ENCODE measurements at places on chromosomes 5 and 9.

DNA sequence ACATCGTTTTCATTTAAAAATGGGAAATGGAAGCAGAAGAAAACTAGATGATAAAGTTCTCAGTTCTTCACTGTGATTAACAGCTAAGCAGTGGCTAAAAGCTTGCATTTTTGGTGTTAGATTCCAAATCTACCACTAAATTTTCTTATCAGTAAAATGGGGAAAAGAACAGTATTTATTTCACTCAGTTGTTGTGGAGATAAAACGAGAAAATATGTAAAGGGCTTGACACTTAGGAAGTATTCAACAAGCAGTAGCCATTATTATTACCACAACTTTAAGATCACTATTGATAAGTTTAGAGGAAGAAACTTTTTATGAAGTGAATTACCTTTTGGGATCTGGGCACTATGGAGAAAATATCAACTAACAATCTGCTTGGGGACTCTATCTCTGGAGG is 4.5 kb downstream of the STOM start:
- no peak for DNase-seq

GRCh38 chr5:124780011-124780410 is 33.6 kb upstream of the ZNF608 start:
- no peak for DNase-seq

- no peak for DNase-seq
These were observed 397.3 kb upstream of the KLF4 start for GRCh38 chr9:107886826-107887225.

DNA sequence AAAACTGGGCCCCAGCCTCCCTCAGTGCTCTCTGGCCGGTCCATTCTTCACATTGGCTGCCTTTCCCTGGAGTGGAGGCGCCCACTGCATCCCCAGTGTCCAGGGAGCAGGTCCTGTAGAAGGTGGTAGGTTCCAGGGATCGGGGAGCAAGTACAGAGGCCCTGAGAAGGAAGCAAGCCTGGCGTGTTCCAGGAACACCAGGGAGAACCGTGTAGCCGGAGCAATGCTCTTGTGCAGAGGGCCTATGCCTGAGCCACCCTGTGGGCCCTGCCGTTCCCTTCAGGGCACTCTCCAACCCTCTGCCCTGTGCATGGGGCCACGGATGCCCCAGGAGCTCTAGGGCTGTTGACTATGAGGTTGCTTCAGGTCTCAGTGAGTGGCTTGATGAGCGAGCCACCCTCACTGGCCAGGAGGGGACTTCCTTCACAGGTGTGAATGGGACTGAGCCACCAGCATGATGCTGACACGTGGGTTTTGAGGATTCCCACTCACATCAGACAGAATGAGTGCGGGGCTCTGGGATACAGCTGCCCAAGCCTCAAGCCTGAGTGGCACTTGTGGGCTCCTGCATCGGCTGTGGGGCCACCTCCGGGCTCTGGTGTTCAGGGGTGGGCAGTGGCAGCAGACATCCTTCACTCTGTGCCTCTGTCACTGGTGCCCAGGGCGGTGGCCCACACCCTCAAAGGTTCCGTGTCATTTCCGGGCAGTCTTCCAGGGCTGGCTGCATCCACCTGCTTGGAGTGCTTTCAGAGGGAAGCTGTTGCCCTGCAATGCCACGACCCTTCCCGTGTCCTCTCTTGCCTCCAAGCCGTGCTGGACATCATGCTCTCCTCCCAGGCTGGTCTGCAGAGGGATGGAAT is 54.4 kb downstream of the ADAMTS2 start:
- no peak for DNase-seq

- DNase-seq = no peak
These were observed 36.5 kb downstream of the SYK start for GRCh38 chr9:90838098-90838497.

GRCh38 chr9:71326360-71326759 is 204.9 kb upstream of the TRPM3 start:
- DNase-seq = no peak

GRCh38 chr5:158877706-158878105 is 222.0 kb downstream of the EBF1 start:
- DNase-seq = no peak

DNA sequence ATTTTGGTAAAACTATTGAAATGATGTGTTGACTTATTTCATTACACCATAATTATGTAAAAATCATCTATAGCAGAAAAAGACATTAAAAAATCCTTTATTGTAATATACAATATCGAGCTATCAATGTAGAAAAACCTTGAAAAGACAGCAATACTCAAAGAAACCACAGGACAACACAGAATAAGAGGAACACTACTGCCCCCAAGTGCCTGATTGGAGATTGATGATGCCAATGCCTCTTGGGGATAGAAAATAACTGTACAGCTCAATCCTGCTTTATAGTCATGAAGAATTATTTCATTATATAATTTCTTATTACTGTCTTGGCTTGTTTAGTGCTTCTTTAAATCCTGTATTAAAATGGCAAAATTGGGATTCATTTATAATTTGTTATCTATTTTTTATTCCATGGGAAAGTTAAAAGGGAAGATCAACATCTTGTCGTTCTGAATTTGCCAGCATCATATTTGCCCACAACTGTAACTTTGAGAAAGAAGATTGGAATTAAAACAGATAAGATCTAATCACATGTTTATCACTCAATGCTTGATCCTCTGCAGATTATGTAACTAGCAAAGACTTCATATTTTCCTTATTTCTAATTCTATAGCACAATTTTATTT is 337.5 kb downstream of the CDH9 start:
- DNase-seq = no peak

DNA sequence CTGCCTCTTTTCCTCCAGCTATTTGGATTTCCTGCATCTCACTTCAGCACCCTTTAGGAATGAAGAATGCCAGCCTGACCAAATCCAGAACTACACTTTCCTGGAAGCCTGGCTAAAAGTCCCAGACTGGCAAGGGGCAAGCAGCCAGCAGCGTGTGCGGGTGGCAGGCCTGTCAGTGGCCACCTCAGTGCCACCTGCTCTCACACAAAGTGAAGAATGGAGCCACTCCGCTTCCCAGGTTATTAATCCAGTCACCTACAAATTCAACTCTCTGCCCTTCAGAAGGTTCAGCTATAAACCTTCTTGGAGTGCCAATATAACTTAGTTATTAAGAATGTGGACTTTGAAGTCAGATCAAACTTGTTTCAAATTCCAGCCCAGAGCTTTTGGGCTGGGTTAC is 6.7 kb upstream of the ALDOB start:
- no peak for DNase-seq

- peak; percentile 45 for DNase-seq
These were observed 232.8 kb downstream of the DOCK8 start for GRCh38 chr9:447230-448025.

DNA sequence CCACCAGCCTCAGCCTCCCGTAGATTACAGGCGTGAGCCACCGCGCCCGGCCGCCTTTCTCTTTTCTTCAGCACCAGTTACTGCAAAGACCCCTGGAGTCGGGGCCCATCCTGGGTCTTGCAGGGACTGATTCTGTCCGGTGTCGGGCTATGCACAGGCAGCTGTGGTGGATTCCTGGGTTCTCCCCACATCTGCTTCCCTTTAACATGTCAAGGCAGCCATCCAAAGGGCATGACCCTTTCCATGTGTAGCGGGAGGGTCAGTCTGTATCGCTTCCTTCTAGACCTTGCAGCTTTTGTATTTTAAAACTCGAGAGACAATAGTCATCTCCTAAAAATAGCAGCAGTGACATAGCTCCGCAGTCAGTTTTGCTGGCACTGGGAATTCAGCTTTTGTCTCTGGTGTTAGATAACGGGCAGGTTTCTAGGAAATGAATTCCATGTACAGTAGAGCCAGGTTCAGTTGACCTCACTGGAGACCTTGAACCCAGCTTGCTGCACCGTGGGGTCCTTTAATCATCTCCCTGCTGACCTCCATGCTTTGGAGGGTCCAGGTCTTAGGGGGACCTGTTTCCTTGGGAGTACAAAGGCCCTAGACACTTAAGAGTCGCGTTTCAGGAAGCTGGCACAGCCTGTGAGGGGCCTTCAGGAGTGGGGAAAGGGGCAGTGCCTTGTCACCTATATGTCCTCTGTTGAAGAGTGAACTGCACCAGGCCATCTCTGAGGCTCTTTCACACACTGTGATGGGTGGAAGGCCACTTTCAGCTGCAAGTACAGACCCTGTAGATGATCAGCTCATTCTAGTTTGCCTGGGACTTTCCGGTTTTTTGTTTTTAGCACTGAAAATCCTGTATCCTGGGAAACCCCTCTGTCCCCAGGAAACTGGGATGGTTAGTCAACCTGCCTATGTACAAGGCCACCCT is 13.8 kb downstream of the ANKRD33B start:
- DNase-seq = no peak

- DNase-seq = no peak
These were observed 62.0 kb downstream of the MAPKAP1 start for GRCh38 chr9:125644819-125645507.

DNA sequence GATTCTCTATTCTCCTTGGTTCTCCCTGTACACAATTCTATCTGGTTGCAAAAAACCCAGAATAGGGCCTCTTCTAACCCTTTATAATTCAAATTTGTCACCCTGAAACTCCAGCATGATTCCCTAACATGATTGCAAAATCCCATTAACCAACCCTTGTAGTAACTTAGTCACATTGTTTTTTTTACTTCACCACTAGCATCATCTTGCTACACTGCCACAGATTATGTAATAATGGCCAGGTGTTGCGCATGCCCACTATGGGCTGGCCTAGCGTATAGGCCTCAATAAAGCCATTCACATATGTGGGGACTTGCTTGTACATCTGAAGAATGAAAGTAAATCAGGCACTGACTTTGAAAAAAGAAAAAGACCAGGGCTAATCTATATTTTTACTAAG is 25.7 kb downstream of the FAM170A start:
- no peak for DNase-seq

GRCh38 chr9:16825331-16825725 is 45.1 kb downstream of the BNC2 start:
- no peak for DNase-seq

GRCh38 chr9:114374936-114375335 is 12.8 kb downstream of the AKNA start:
- DNase-seq = no peak

GRCh38 chr5:84874196-84874595 is 489.5 kb upstream of the EDIL3 start:
- no peak for DNase-seq

DNA sequence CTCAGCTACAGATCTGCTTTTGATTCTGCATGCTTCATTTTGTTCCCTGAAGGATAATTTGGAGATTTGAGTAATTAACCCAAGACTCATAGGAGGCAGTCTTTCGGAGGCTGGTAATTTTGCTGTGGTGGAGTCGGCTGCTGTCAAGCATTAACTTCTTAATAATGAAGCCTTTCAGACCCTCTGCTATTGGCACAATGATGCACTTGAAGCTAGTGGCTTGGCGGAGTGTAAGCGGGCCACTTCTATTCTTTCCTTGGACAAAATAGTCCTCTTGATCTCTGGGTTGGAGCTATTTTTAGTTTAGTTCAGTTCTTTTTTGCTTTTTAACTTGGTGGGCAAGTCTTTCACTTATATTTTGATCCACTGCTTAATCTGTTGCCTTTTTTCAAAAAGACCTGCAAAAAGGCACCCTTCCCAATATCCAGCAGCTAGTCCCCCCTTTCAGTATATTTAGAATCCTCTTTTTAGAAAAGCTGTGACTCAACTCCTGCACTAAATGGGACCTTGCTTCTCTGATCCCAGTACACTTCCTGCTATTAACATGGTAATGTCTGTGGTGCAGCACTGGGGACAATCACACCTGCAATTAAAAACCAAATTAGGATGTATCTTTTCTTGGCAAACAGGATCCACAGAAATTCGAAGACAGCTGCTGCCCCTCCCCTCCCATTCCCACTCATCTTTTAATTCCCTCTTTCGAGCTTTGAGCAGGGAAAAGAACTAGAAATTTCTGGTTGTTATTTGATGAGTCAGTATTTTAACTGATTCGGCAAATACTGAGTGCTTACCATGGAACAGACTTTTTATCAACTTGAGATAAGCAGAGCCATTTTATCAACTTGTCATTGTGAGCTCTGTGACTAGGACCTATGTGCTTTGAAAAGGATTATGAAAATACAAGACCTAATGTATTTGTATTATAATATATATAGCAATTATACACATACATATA is 169.4 kb upstream of the ANKRD55 start:
- no peak for DNase-seq

- no peak for DNase-seq
These were observed 112.9 kb downstream of the KIAA0825 start for GRCh38 chr5:94505327-94506068.

GRCh38 chr5:15858326-15858725 is 321.3 kb downstream of the MARCHF11 start:
- no peak for DNase-seq

DNA sequence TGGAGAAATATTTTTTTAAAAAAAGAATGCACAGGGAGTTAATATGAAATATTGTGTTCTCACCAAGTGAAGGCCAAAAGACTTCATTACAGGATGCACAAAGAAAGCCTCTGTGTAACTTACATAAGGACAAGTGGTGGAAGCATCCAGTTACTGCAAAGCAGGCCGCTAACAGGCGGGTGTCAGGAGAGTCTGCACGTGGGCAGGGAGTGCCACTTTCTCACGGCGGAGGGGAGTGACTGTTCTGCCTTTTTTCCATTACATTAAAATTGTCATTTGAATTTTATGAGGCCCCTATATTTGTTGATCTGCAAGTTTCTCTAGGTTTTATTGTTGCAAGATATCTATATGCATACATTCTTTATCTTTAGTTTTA is 28.1 kb upstream of the SPATA31E1 start:
- no peak for DNase-seq

DNA sequence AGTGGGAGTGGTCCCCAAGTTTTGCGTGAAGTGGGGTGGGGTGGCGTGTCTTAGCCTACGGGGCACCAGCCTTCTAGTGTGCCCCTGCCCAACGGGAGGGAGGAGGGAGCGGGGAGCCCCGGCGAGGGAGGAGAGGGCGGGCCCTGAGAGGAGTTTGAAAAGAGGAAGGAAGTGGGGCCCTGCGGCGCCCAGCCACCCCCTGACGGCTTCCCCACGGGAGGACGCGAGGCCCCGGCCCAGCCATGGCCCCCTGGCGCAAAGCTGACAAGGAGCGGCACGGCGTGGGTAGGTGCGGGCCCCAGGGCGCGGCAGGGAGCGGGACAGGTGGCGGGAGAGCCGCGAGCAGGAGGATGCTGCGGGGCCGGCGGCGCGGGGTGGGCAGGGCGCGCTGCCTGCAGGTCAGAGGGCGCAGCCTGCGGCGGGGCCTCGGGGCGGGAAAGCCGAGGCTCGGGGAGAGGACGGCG is at the start of gene DOCK2:
Gene DOCK2 (plus strand): TSS at position 191 of the 464 bp plus-strand sequence. CDS start 52 bp downstream, at position 243.
- peak; percentile 39 for DNase-seq

DNA sequence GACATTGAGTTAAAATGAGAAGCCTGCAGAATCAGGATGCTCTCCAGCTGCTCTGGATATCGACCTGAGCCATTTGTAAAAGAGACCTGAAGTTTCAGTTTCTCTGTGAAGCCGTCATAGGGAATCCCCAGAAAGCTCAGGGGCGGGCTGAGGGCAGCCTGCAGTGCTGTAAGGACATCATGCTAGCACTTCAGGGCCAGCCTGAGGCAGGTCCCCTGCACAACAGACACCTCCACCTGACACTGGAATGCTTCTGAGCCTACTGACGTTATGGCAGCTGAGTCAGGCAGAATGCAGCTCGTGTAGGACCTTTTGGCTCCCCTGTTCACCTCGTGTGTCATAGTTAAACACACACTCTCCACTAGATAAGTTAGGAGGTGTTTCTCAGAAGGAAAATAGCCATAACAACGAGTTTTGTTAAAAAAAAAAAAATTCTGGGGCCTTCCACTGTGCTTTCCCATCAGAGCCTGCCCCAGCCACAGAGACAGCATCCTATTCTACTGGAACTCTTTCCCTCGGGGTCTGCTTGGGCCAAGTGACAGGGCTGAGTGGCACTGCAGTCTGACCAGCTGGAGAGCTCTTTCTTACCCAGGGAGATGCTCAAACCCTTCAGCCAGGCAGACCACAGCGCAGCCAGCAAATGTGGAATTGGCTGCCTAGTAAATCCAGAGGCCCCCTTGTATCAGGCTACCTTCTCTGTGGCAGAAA is 354.9 kb downstream of the DIRAS2 start:
- no peak for DNase-seq

Measured in T follicular helper cell (primary cell).